H1 (cell line): ENCODE measurements at places on chromosomes 2 and 18.

GRCh38 chr2:44980751-44981713, 28.2 kb downstream of the SIX2 start:
- no peak for DNase-seq

- DNase-seq = no peak
Measured at GRCh38 chr18:40692871-40693270, 1262.2 kb upstream of the PIK3C3 start.

- DNase-seq = no peak
Measured at GRCh38 chr18:47313901-47314300, 62.4 kb upstream of the SKOR2 start.

DNA sequence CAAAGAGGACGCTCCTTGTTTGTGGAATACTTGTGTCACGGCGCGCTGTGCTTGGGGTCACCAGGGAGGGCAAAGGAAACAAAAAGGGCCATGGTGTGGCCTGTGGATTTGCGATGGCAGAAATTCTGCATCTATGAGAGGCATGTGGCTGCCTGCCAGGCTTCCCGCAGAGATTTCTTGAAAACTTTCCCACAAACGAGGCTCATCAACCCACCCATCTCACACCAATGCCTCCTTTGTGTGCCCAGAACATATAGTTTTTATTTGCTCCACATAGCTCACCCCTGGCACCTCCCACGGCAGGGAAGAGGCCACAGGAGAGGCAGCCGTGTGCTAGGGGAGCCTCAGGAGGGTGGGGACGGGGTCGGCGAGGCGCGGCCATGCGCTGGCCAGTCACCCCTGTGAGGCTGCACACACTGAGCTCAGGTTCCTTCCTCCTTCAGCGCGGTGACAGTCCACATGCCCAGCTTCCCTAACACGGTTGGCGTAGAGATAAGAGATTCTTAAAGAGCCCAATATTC, 100.3 kb downstream of the MBP start:
- DNase-seq = no peak

- no peak for DNase-seq
Measured at GRCh38 chr18:40911041-40911440, 1044.0 kb upstream of the PIK3C3 start.

- no peak for DNase-seq
Measured at GRCh38 chr2:1478311-1479305, 65.3 kb downstream of the TPO start.

DNA sequence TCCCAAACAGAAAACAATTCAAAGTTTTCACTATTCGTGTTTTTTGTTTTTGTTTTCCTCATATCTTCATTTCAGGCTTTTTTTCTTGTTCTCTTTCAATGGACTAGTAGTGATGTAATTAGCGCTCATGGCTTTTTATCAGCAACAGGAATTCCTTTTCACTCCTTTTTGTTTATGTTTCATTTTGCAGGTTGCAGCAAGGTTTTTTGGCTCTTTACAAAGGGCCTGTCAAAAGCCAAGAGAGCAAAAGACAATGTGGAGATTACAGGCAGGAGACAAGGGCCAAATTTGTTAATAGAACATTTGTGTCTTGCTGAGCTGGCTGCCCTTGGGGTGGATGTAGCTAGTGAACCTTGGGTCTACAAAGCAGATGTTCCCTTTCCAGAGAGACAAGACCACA, 467.4 kb upstream of the CDH20 start:
- no peak for DNase-seq

GRCh38 chr2:46537046-46537445, 57.7 kb downstream of the TMEM247 start:
- no peak for DNase-seq

- DNase-seq = no peak
Measured at GRCh38 chr2:235541838-235542549, 48.2 kb downstream of the AGAP1 start.

DNA sequence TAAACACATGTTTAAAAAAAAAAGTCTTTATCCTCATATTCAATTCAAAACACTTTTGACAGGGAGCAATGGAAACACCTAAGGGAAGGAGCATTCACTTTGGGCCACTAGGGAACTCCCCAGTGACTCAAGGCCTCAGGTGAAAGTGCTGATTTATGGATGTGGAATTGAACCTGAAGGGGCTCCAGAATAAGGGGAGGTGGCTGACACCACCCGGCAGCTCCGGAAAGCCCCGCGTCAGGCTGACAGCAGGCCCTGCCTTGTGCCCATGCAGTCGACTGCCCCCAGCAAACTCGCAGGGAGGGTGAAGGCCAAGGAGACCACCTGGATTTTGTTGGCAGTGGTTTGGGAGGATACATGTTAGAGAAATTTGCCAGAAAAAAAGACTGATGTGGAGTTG, 275.3 kb upstream of the NCKAP5 start:
- no peak for DNase-seq

GRCh38 chr2:45904267-45904945, 252.9 kb downstream of the PRKCE start:
- no peak for DNase-seq

DNA sequence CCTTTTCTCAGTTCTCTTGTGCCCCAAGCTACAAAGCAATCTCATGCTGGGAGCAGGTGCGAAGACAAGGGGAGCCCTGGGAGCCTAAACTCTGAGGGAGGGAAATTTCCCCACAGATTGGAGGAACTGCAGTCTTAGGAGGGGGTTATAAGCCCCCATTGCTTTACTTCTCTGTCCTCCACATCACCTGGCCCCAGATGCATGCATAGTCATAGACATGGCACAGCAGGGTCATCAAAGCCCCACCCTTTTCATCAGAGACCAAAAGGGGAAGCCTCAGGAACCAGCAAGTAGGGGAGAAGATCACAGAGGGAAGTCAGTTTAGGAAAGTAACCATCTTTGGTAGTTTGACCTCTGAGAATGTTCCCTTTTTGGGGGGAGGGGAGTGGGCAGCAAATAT, 33.7 kb downstream of the LANCL1 start:
- no peak for DNase-seq

DNA sequence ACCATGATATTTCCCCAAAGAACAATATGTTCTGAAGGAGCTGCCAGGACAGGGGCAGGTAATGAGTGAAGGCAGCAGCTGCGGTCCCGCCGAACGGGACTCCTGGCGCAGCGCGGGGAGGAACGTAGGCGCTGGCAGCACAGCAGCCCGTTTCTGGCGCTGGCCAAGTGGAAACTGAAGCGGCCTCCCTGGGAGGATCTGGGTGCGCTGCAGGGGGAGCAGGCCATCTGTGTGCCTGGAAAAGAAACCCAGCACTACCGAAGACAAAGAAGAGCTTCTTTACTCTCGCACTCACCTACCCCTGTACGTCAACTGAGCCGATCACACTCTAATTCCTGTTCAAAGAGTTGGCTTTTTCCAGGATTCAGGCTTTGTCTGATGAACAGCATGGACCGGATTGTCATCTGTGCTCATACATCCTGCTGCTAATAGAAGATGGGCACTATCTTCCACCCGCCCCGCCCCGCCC, 11.8 kb downstream of the G6PC2 start:
- DNase-seq = peak; percentile 62

DNA sequence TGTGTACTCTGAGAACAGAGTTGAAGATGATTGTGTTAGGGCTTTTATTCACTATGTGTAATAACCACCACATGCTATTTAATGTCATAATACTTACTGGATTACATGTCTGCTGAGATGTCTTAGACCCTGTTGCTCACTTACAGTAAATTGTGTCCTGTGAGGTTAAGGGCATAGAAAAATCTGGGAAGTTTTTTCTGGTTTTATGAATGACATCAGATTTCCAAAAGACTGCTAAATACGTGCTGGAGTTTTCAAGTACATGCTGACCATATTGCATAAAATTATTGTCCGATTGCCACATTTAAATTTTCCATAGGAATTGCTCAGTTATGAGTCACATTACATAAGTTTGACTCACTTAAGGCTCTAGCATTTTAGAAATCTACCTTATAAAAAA, 96.7 kb upstream of the COL5A2 start:
- DNase-seq = no peak

DNA sequence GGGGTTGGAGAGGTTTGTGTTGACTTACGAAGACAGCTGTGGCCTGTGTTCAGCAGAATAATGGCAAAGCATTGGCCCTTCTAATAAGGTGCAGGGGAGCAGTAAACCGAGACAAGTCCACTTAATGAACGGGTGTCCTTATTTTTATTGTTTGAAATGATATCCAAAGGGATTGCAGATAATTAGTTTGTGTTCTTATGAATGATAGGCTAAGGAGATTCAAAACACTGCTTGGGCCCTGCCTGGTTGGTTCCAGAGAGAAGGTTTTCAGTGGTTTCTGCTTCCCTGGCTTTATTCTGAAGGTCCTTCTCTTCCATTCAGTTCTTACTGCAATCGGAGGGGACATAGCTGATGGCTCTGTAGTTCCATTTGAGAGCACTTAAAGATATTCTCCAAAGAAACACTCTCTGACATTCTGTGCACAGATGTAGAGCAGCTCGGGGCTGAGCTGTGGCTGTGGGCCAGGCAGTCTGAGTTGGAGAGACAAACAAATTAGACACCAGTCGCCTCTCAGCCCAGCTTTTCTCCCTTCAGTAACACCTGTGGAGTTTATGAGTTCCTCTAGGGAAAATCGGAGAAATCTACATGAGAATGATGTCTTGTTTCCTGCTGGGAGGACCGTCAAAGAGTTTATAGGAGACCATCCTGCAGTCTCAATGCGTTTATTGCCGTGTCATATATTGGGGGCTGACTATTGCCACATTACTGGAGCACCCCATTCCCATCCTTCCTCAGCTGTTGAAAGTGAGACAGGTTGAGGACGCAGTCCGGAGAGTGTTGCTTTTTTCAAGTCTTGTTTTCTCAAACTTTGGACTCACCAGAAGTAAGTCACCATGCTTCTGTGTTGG, 6.5 kb downstream of the GREB1 start:
- no peak for DNase-seq

- DNase-seq = no peak
Measured at GRCh38 chr2:180694445-180695421, 285.7 kb upstream of the UBE2E3 start.

DNA sequence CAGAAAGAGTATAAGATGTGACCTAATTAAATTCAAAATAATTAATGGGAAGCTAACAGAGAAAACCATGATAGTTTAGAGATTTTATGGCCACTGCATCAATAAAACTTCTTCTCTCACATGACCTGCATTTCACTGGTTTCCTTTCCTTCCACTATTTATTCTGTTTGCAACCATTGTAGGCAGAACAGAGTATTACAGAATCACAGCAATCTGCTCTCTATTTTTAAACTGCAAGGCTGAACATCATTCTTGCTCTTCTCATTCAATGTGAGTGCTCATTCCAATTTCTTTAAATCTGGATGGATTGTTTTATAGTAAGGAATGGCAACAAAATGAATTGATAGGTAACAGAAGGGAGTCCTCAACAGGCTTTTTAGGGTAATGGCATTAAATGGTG, 715.5 kb upstream of the RAB6C start:
- DNase-seq = no peak

- DNase-seq = no peak
Measured at GRCh38 chr2:173705656-173706055, 259.5 kb downstream of the SP3 start.

DNA sequence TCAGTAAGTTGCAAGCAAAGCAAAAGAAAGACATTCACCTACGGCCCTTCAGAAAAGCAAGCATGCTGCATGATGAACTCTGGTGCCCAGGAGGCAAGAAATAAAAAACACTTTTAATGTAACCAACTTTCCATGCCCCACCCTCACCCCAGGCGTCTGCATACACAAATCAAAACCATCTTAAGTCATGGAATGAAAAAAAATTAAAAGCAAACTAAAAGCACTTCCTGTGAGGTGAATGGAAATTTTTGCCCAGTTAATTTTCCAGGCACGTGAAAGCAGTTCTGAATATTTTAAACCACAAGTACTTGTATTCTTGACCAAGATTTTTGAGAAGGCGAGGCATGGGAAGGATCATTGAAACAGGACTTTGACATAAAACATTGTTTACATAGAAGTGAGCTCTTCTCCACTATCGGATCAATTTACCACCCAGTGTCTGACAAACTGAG, 2.5 kb upstream of the ICOS start:
- DNase-seq = no peak

GRCh38 chr2:207881902-207882301, 112.2 kb upstream of the FZD5 start:
- no peak for DNase-seq

DNA sequence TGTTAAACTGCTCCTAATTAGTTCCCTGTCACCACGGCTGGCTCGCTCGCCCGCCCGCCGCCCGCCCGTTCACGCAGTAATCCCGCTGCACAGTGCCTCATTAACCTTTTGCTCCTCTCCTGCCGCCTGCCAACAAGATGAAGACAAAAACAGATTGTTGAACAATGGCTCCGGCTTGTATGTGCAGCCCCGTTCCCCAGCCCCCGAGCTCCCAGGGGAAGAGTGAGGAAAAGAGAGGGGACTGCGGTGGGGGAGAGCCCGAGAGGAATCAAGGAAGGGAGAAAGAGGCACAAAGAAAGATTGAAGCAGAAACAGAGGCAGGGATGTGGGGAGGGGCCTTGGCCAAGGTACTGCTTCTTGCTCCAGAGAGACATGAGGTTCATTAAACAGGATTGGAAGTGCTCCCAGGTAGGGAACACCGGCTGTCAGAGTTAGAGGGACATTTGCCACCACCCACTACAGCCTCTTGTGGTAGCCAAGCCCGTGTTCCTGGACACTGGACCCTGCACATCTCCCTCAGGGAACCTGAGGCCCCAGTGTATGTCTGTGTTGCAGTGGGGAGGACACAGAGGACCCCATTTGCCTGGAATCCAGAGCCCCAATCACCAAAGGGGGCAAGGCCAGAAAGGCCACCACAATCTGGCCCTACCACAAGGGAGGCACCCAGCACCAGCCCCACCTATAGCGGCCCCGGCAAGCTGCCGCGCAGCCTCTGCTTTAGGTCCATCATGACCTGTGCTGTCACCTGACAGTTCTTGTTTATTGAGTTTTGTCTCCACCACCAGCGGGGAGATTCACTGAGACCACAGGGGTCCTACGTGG, 38.1 kb downstream of the EMX1 start:
- DNase-seq = no peak

GRCh38 chr2:46273919-46274318, 23.3 kb upstream of the EPAS1 start:
- DNase-seq = no peak

- DNase-seq = no peak
Measured at GRCh38 chr2:60407398-60407797, 146.1 kb downstream of the BCL11A start.

DNA sequence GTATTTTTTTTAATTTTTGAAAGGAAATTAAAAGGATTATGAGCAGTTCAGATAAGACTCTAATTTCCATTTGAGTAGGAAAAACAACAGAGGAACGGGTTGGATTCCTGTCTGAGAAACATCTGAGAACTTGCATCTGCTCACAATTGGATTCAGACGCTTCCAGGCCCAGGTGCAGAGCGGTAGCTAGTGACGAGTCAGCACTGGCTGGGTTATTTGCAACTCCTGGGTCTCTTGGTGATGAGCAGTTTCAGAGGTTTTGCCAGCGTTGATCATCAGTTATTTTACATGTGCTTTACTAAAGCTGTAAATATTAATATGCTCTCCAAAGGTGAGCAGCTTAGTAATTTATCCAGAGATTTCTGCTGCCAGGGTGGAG, 39.1 kb upstream of the B3GNT7 start:
- DNase-seq = no peak

GRCh38 chr2:21754164-21754788, 630.5 kb downstream of the TDRD15 start:
- DNase-seq = no peak
